ENCODE measurements at places on chromosomes 3 and 15. TPM values are rescaled to one million over a fixed set of nuclear protein-coding genes. Genes with fewer than 3 reads are reported as not detected.

GOLGA8S gene
- polyA plus RNA-seq = 0.03 TPM

DNA sequence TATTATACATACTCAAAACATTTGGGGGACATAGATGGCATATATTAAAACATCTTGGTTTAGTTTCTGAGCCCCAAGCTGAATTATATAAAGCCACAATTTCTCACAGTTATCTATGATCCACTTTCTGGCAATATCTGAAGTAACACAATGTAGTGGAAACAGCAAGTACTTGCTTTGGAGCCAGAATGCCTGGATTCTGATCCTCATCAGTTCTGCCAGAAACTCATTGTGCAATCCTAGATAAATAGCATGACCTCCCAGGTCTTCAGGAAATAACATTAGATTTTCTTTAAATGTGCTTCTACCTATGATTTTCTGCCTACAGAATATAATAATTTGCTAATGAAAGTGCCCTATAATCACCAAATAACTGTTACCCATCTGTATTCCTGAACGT, 544.9 kb downstream of the NAALADL2 start:
- peak; percentile 33 for DNase-seq

MYZAP gene
- polyA plus RNA-seq = 0.08 TPM

- DNase-seq = peak; percentile 95
Measured at GRCh38 chr3:8776406-8776805, 7.0 kb upstream of the OXTR start.

EFHB gene
- polyA plus RNA-seq = 0.28 TPM

RASGRP1 gene
- polyA plus RNA-seq = 1.6 TPM

GRCh38 chr15:42845581-42845980, 75.0 kb downstream of the TTBK2 start:
- DNase-seq = no peak

NPTN gene
- polyA plus RNA-seq = 372 TPM

LRTM1 gene
- 0.43 TPM for polyA plus RNA-seq

GRCh38 chr3:44495636-44496415, 18.4 kb upstream of the ZNF445 start:
- no peak for DNase-seq

ISG20 gene
- 2.2 TPM for polyA plus RNA-seq

GASK1A gene
- polyA plus RNA-seq = 0.14 TPM

CMTM6 gene
- polyA plus RNA-seq = 76.5 TPM

DNA sequence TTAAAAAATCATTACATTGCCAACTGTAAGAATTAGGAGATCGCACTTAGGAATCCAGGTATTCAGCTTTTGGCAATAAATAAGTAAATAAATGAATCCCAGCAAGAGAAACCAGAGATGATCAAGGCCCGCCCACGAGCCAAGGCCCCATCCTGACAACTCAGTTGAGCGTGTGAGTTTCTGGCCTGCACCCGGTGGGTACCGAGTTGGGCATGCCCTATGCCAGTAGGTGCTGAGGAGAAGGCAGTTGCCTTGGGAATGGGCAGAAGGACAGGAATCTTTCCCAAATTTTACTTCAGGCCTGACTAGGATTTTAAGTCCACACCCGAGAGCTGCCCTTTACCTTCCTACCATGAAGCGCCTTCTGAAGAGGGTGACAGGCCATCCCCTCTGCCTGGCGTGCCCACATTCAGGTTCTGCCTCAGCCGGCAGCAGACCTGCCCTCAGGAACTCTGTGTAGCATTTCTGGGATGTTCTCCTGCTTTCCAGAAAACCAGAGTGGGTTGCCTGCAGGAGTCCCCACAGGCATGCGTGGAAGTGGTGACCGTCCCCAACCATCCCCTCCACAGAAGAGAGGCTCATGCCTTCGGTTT, 99.3 kb upstream of the ALDH1A3 start:
- no peak for DNase-seq

GRCh38 chr3:71425491-71426071, 157.9 kb downstream of the FOXP1 start:
- peak; percentile 100 for DNase-seq

GABRR3 gene
- not detected for polyA plus RNA-seq

DNA sequence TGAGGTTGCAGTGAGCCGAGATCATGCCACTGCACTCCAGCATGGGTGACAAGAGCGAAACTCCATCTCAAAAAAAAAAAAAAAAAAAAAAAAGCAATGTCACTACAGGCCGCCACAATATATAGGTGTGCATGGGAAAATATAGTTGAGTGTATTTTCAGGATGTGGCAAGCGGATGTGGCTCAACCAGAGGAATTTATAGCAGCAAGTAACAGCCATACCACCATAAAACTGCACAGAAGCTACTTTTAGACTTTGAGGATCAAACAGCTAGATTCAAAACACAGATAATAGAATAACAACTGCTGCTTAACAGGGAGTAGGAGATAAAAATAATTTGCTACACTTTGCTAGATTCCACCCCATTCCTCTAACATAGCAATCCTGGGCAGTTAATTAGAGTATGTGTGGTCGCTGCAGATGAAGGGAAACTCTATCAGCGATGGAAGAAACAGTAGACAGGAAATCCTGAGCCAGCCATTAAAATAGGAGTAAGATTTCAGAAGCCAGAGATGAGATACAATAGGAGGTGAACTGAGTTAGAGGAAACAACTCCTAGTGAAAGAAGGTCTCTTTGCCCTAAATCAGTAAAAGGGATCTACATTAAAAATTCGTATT, 318.7 kb upstream of the STT3B start:
- no peak for DNase-seq

GPR171 gene
- polyA plus RNA-seq = not detected

DNA sequence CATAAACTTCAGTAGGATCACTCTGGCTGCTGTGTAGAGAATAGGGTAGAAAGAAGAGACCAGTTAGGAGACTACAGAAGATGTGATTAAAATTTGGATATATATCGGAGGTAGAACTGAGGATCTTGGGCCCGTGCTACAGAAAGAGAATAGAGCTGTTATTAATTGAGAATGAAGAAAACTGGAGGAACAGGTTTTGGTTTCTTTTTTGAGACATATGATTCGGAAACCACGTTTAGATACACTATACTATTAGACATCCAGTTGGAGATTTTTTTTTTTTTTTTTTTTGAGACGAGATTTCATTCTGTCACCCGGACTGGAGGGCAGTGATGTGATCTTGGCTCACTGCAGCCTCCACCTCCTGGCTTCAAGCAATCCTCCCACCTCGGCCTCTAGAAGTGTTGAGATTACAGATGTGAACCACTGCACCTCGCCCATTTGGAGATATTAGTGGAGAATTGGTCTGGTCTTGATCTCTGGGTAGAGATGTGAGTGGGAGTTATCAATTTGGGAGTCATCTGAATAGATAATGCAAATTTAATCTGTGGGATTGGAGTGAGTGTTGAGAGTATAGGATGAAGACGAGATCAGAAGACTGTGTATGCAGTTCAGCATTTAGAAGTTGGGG, 50.9 kb downstream of the TCF12 start:
- no peak for DNase-seq

DNA sequence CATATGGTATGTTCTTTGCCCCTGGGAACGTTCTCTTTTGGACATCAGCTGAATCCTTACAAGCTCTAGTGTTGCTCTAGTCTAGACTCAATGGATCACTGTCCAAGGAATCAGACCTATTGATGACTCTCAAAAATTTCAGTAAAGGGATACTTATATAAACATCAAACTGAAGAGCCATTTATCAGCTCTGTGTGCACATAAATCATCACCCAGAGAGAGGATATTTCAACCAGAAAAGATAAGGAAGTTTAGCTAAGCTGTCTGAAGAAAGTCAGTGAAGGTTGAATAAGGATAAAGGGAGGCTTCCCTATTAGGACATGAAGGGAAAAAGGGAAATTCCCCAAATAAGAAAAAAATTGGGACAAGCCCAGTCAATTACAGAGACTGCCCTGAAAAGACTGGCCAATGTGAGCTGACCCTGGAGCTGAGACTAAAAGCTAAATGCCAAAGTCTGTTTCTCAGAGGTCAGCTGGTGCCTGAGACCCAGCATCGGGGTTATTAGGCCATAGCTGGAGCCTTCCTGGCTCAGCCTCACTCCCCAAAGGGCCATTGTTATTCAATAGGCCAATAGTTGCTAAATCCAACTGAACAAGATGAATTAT, 424.1 kb upstream of the THBS1 start:
- no peak for DNase-seq

- DNase-seq = peak; percentile 44
Measured at GRCh38 chr3:134232151-134232550, 18.5 kb downstream of the RYK start.

GRCh38 chr15:72271221-72271620, 1.1 kb downstream of the PARP6 start:
- DNase-seq = no peak

All from fibroblast of lung (primary cell).